ENCODE measurements at places on chromosomes 2 and 18.

DNA sequence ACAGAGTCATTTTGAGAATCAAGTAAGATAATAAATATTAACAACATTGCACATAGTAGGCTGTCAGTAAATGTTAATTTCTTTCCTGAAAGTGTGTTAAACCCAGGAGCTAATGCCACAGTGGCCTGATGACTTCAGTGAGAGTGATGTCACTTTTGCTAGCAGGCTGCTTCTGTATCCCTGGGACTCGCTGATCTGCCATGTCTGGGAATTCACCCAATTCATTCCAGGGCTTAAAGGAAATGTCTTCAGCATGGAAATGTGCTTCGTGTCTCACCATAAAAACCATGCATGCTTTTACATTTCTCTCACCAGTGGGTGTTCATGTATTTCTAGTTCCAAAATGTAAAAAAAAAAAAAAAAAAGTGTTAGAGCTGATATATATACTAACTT is 56.8 kb upstream of the MAPRE3 start:
- peak; percentile 55 for DNase-seq

DNA sequence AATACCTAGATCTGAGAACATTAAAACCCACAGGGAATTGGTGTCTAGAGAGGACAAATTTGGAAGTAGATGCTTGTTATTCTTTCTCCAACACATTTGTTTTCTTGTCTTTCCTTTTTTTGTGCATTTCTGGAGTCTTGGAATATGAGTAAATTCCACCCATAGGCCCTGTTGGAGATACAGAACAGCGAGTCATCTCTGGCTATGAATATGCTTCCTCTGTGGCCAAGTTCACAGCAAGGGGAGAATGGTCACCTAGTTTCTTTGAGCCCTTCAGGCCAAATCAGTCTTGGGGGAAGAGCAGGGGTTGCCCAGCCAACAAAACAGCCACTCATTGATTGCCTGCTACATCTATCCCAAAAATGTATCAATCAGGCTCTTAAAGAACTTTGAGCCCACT is 31.3 kb downstream of the SP140L start:
- peak; percentile 14 for DNase-seq

GRCh38 chr2:134070281-134070741 is 183.6 kb upstream of the MGAT5 start:
- DNase-seq = no peak

DNA sequence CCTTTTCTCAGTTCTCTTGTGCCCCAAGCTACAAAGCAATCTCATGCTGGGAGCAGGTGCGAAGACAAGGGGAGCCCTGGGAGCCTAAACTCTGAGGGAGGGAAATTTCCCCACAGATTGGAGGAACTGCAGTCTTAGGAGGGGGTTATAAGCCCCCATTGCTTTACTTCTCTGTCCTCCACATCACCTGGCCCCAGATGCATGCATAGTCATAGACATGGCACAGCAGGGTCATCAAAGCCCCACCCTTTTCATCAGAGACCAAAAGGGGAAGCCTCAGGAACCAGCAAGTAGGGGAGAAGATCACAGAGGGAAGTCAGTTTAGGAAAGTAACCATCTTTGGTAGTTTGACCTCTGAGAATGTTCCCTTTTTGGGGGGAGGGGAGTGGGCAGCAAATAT is 33.7 kb downstream of the LANCL1 start:
- DNase-seq = no peak

DNA sequence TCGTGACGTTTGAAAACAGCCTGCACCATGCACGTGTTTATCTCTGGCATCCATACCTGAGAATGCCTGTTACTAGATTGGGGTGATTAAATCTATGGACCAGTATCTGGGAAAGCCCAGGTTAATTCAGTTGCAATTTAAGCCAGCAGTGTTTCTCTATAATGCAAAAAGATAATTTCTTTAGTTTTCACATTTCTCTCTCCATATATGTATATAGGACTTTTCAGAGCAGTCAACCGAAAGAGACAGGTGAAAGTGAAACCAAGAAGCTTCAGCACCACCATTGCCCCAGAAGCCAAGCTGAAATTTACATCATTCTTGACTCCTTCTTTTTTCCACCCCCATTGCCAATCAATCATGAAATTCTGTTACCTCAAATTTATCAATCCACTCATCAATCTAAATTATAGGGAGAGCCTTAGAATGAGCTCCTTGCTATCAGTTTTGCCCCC is 2.7 kb upstream of the LRP2 start:
- DNase-seq = no peak

DNA sequence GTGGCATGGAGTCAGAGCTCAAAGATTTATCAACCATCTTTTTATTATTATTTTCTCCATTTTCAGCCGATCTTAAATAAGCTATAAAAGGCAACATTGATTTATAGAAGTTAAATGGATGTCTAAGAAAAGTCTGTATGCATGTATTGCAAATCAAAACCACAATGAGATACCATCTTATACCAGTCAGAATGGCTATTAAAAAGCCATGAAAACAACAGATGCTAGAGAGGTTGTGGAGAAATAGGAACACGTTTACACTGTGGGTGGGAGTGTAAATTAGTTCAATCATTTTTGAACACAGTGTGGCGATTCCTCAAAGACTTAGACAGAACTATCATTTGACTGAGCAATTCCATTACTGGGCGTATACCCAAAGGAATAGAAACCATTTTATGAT is 731.0 kb downstream of the CNTNAP5 start:
- no peak for DNase-seq

- DNase-seq = no peak
Measured at GRCh38 chr2:28336264-28336980, 56.2 kb upstream of the FOSL2 start.

DNA sequence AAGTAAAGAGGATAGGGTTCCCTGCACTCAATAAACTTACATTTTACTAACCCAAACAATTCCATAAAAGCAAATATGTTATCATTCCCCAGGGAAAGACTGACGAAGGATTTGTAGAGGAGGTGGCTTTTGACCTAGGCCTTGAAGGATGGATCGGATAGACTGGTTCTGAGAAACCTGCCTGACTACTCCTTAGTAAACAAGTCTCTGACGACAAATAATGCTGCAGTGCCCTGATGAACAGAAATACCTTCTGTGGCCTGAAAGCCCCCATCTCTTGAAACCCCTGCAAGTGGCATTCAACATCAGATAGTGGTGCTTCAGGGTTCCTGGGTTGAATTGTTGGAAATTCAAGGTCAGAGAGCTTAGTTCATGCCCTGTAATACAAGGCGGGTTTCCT is 19.2 kb downstream of the PRKCE start:
- DNase-seq = no peak

DNA sequence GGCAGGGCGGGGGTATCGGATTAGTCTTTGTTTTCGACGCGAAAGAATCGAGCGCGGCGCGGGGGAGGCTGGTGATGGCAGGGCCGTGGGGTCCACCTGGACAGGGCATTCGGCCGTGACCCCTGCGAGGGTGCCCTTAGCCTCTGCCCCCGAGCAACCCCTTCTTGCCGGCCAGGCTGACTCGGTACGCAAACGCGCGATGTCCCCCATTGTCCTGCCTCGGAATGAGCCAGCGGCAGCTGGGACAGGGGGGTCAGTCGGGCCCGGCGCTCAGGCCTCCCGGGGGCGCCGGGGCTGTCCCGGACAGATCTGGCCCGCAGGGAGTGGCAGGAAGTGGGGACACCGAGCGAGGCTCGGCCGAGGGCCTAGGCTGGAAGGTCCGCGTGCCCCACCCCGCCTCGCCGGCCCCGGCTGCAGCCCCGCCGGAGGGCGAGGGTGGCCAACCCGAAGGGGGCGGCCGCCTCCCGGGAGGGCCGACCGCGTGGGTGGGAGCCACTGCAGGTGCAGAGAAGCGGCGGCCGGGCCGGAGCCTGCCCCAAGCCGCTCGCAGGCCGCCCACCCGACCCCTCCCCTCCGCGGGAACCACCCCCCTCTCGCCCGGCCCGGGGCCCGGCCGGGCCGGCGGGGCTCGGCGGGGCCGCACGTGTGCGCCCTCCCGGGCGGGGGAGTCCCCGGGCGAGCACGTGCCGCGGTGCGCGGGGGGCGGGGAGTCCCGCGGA is at the start of gene TET3:
TET3 (plus strand) TSS at position 708 of the 719 bp plus-strand sequence. CDS start 1,494 bp downstream, outside the sequence.
- DNase-seq = no peak

DNA sequence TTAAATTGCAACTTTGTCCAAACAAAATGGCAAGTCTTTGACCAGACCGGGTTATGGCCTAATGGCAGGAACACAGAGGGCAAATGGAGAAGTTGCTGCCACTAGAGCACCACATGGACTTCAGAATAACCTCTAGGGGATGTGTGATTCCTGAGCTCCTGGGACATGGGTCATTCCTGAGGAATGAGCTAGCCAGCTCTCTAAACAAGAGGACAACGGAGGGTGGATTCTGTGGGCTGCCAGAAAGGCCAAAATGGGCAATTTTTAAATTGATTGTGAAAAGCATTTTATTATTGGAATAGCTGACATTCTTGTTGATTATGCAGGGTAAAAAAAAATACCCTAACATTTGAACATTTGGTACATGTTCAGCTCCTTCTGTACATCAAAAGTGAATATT is 109.8 kb upstream of the FZD5 start:
- DNase-seq = peak; percentile 52

DNA sequence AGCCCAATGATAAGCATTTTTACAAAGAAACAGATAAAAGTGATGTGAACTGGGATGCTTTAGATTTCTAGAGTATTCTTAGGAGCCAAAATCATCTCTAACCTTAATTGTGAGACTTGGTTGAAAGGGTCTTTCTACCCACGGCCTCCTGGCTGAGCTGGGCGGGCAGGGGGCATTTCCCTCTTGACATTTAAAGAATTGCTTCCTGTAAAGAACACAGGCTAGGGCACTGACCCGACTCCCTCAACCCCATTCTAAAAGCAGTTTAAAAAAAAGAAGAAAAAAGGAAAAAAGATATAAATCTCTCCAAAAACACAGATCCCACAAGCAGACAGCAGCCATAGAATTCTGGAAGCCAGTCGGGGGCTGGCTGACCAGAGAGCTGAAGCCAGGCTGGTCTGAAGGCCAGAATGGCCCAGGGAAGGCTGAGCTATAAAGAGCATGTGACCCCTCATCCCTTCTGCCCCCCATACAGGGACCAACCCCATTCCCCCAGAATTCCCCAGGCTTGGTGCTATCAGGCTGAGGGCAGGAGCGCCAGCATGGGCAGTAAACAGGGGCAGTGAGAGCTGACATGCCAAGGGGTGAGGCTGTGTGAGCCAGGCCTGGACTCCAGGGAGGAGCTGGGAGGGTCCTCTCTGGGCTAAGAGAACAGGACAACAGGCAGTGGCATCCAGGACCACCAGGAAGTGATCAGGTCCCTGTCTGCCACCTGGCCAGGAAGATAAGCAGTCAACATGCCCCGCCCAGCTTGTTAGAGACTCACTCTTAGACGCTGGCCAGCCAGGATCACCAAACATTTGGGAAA is 188.5 kb downstream of the HDAC4 start:
- DNase-seq = no peak

DNA sequence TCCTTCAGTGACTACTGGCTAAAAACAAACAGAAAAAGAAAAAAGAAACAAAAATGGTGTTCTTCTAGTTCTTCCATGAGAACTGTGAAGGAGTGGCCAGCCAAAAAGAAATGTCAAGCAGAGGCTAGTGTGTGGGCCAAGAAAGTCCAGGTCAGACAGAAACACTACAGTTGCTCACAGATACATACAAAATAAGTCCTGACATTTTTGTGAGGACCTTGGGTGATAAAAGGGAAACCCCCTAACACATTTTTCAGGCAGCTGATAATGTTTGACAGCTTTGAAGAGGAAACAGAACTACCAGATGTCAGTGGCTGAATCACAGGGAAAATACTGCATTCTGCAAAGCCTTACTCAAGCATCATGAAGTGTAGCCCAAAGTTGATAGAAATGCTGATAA is 28.1 kb downstream of the ARHGAP25 start:
- DNase-seq = no peak

DNA sequence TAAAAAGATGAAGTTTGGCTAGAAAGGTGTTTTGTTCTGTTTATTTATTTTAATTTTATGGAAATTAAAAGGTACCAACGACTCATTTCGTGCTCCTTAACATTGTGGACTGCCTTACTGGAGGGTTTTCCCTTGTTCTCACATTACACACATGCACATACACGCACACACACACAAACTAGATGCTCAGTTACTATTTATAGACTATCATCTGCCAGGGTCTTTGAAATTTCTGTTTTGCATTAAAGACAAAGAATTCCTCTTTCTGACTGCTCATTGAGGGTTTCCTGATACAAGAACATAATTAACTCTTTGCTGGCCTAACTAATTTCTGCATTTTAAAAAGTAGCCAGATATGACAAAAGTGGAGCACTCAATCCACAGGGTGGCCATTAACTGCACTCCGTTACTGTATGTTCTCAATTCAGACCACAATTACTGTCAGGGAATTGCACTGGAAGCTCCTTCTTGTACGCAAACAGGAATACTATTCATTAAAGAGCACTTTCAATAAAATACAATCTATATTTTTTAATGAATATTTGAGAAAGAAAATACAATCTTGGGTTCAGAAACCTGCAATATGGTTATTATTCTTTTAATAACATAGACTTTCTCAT is 366.9 kb upstream of the GALNT5 start:
- DNase-seq = no peak

DNA sequence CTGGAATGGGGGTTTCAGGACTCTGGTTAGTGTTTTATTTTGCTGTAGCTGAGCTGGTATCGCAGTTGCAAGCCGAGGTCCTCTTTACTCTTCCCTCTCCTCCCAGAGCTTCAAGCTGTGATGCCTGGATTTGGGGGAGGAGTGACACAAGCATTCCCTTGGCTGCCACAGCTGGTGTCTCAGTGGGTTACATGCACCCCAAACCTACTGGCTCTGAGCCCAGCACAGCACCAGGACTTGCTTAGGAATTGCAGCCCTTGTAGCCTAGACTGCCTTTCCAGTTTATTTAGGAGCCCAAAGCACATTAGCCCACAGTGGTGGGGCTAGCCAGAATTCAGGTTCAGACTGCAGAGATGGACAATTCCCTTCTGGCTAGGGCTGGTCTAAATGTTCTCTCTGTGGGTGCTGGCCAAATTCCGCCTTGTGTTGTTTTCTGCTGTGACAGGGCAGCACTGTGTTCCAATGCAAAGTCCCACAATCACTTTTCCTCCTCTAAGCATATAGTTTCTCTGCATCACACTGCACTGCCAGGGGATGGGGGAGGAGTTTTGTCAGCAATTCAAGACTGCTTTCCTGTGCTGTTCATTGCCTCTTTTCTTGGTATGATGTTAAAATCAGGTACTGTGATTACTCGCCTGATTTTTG is 122.8 kb downstream of the SLC4A10 start:
- DNase-seq = no peak

GRCh38 chr2:109351164-109351756 is 222.3 kb downstream of the SH3RF3 start:
- peak; percentile 84 for DNase-seq

- peak; percentile 3 for DNase-seq
Measured at GRCh38 chr2:178513876-178514275, 33.6 kb downstream of the PLEKHA3 start.
